ENCODE measurements at places on chromosomes 12 and 14.

DNA sequence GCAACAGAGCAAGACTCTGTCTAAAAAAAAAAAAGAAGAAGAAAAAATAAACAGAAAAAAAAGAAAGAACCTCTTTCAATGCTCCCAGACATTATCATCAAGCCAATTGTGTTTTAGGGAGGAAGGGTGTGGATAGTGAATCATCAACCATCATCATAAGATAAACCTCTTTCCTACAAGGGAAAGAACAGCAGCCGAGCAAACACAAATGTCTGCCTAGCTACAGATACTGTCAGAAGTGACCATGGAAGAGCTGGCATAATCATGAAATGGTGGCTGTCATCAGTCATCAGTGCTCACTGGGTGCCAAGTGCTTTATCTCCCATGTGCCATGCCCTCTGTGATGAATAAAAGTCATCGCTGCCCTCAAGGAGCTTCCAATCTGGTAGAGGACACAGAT lies 46.6 kb downstream of the SLC17A8 start:
- DNase-seq: no peak

DNA sequence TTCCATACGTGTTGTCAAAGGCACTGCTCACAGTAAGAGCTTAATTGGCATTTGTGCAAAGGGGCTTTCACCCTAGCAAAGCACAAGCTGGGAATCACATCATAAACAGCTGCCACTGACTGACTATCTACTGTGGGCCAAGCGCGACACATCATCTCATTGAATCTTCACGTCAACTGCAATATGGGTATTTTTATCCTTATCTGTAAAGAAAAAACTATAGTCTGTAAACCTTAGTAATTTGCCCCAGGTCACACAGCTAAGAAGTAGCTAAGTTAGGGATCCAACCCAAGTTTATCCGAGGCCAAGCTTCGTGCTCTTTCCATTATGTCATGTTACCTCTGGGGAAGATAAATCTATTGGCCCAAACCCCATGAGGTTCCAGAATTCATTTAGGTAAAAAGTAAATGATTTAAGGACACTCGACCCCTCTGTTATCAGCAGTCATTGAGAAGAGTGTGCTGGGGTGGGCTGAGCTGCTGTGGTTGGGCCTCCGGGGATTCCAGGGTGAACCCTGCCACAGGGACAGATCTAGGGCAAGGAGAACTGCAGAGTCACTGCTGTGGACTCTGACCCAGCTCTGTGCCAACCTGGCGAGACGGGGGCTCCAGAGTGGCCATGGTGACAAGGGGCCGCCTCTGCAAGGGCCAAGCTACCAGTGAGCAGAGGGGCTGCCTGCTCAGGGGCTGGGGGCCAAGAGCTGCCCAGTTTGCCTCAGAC lies 27.6 kb downstream of the NCKAP5L start:
- no peak for DNase-seq

- no peak for DNase-seq
Measured at GRCh38 chr14:44778604-44779003, 183.1 kb downstream of the KLHL28 start.

DNA sequence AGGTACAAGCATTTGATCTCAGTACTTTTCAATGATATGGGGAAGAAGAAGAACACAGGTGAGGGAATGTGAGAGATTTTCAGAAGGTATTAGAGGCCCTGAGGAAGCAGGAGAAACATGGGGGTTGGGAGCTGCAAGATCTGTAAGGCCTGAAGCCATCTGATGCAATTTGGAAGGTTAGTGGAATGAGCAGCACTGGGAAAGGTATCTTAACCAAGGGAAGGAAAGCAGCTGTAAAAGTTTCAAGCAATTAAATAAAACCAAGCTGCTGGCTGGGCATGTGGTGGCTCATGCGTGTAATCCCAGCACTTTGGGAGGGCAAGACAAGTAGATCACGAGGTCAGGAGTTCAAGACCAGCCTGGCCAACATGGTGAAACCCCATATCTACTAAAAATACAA lies 104.4 kb upstream of the PARP11 start:
- no peak for DNase-seq

DNA sequence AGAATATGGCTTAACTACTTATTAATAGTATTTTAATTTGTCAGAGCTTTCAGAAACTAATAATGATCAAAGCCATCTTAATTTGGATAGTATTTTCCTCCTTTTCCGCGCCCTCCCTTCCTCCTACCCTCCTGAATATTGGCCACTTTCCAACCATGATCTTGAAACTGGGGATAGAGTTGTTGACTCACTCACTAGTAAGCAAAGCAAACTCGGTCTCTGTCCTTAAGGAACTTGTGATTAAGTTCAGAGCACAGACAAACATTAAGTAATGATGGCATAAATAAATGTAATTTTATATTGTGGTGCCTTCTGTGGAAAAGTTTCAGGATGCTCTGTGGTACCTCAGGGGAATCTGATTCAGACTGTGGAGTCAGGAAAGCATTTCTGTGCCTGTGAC lies 75.7 kb downstream of the LRRK2 start:
- no peak for DNase-seq

- no peak for DNase-seq
Measured at GRCh38 chr14:105059925-105060565, 5.2 kb downstream of the GPR132 start.

GRCh38 chr12:12719496-12719895 lies 2.3 kb downstream of the CDKN1B start:
- no peak for DNase-seq

DNA sequence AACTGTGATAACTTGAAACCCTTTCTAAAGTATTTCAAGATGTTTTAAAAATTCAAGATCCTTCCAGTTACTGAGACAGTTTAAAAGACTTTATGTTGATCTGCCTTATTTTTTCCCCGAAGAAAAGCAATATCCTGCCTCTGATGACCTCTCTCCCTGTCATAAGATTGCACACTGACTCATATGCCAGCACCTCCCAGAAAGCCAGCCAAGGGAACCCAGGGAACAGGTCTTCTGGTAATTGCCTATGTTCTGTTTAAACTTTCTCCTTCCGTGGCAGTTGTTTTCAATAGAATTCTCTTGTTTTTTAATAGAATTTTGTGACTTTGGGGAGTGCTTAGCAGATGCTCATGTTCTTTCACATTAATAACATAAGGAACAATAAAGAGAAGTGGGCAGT lies 300.2 kb upstream of the PRKD1 start:
- no peak for DNase-seq

- no peak for DNase-seq
Measured at GRCh38 chr14:104469591-104469990, 110.0 kb upstream of the C14orf180 start.

- DNase-seq: no peak
Measured at GRCh38 chr14:76705214-76705613, 56.1 kb upstream of the VASH1 start.

- DNase-seq: no peak
Measured at GRCh38 chr12:102344691-102345090, 135.7 kb downstream of the IGF1 start.

DNA sequence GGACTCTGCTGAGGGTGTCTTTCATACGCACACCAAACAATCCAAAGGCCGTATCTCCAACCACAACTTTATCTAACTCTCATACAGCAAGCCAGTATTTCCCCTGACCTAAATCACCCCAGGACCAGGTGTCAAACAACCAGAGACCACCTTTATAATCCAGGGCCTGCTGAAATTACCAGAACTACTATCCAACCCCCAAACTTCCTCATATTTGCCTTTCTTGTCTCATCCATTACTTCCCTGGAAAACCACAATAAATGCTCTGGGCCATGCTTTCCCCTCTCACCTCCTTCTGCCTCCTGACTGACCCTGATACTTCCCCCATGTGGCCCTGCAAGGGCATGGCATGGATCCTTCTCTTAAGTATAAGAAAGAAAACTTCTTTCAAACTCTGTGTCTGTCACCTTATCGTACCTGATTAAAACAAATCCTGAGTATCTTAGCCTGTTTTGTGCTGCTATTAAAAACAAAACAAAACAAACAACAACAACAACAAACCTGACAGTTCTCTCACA lies 44.7 kb upstream of the CRACR2A start:
- DNase-seq: no peak

DNA sequence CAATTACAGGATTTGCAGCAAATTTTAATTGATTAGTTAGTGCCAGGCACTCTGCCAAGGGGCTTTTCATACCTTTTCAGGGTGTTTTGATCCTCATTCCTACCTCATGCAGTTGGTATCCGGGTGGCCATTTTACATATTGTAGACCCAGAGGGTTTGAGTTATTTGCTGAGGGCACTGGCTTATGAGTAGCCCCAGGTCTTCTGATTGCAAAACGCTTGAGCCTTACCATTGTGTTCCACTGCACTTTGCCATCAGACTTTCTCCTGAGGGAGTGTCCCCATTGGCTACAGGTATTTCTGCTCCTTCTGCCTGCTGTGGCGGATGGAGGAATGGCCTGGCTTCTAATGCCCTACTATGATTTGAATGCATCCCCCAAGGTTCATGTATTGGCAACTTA lies 257.8 kb upstream of the CRY1 start:
- DNase-seq: no peak

- no peak for DNase-seq
Measured at GRCh38 chr14:60768602-60769001, 34.0 kb downstream of the MNAT1 start.

DNA sequence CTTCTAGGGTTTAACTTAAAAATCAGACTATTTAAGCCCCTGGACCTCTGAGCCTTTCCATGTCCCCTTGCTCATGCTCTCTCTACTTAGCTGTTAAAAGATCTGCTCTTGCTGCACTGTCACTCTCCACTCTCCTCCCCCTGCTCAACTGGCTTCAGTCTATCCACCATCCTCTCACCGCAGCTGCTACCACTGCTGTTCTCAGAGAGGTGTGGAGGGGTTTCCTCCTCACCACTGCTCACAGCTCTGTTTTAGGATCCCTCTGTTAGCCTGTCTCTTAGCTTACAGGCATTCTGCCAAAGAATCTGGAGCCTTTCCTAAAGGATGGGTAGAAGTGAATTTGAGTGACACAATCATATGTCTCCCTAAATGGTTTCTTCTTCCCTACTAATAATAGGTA lies 43.7 kb upstream of the ATP2B1 start:
- DNase-seq: no peak

DNA sequence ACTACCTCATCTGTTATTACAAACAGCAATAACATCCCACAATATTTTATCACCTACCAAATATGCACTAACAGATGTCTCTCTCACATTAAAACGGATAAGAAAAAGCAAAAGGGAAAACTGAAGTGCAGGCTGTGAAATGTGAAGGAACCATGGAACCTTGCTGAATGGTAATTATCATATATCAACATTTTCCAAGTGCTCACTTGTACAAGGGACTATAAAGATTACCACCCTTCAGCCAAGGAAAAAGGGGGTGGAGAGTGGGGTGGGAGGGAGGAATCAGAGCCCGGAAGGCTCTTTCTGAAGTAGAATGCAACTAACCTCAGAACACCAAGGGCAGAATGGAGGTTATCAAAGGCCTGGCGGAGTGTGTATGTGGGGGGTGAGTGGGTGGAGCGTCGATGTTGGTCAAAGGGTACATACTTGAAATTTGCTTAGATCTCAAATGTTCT lies 1.2 kb downstream of the SNX6 start:
- no peak for DNase-seq

- DNase-seq: no peak
Measured at GRCh38 chr12:106070147-106070546, 68.6 kb downstream of the NUAK1 start.

GRCh38 chr14:105467942-105468471 lies 6.6 kb upstream of the CRIP2 start:
- no peak for DNase-seq

- DNase-seq: no peak
Measured at GRCh38 chr12:124519746-124520145, 47.7 kb downstream of the NCOR2 start.

GRCh38 chr14:72665259-72665658 lies 228.6 kb downstream of the DPF3 start:
- no peak for DNase-seq

DNA sequence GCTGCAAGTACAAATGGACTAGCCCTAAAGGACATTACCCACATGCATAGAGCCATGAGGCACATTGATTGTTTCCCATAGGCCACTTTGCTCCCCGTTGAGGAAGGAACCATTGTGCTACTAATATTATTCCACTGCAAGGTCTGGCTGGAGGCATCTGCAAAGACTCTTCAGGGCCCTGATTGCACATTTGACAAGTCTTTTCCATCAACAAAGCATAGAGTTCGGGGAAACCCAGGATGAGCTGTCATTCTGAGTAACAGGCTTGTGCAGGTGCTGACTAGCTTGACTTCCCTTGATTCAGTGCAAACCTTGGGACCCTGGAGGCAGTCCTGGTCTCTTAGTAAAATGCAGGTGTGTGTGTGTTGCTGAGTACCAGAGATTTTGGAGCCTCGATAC lies 73.8 kb downstream of the SUSD6 start:
- no peak for DNase-seq

DNA sequence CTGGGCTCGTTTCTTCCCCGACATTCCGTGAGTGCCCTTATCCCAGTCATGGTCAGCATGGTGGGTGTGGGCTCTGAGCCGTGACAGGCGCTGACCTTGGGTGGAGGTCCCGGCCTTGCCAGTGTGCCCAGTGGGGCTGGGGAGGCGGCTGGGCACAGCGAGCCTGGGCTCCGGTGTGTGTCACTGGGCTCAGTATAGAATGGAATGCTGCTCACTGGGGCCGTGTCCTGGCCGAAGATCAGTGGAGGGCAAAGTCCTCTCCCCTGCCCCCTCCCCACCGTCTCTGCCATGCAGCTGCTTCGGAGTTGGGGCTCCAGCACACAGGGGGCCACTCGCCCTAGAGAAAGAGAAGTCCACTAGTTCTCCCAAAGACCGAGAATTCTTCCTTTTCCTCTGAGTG lies 164.4 kb downstream of the TSPAN9 start:
- no peak for DNase-seq

GRCh38 chr12:3453990-3454680 lies 36.9 kb upstream of the PRMT8 start:
- DNase-seq: no peak

DNA sequence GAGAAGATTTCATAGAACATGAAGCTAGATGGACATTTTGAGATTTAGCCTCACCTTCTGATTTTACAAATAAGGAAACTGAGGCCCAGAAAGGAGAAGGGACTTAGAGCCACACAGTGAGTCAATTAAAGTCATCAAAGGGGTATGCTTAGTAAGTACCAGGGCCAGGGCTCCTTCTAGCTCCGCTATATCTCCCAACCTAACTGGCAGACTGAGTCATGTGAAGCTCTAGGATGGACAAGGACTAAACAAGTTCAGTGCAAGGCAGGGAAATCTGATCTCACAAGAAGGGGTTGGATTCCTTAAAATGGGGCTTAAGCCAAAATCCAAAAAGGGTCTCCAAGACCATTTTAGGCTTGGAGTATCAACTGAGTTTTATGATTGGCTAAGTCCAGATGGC lies 215.8 kb downstream of the PHLDA1 start:
- DNase-seq: no peak

DNA sequence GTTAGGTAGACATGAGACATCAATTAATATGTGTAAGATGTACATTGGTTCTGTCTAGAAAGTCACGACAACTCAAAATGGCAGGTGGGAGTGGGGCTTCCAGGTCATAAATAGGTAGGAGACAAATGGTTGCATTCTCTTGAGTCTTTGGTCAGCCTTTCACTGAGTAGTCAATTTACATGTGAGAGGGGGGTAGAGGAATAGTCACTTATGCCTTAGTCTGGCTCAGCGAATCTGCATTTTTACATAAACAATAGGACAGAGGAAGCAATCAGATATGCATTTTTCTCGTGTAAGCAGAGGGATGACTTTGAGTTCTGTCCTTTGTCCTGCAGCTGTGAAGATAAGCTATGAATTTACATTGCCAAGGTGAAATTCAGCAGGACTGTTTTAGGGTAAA lies 27.8 kb upstream of the UNC79 start:
- DNase-seq: no peak
